GM23248 (cell line): ENCODE measurements at places on chromosomes 13 and 19. TPM values are rescaled to one million over a fixed set of nuclear protein-coding genes. Genes with fewer than 3 reads are reported as not detected.

Gene OSCAR
- 2.2 and 2.9 TPM in 2 replicates for polyA plus RNA-seq

Gene SELENOV
- polyA plus RNA-seq = not detected in 2 replicates

Gene LGALS14
- not detected in 2 replicates for polyA plus RNA-seq

Gene JSRP1
- 0.41 TPM in 1 of 2 replicates, not detected in the other for polyA plus RNA-seq
